ENCODE measurements at places on chromosomes 12 and 14.

- no peak for DNase-seq
Measured at GRCh38 chr12:55716582-55716957, 724 bp downstream of the BLOC1S1 start.

- DNase-seq = no peak
Measured at GRCh38 chr14:73333031-73333430, 95.7 kb downstream of the PAPLN start.

DNA sequence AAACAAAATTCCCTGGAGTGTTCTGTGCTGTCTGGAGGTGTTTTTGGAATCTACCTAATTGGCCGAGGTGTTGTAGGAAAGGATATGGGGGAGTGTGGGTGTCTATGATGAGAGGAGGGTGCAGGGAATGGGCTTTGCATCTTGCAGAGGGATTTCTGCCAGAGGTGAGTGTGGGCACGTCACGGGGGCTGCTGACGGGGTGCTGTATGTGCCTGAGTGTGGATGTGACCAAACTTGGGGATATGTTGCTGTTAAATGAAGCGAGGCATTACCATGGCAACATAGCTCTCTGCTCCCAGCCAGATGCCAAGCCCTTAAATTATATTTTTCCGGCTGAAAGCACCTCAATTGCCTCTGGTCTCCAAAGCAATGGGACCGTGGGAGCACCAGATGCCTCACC lies 44.3 kb upstream of the SPTLC2 start:
- DNase-seq = no peak

DNA sequence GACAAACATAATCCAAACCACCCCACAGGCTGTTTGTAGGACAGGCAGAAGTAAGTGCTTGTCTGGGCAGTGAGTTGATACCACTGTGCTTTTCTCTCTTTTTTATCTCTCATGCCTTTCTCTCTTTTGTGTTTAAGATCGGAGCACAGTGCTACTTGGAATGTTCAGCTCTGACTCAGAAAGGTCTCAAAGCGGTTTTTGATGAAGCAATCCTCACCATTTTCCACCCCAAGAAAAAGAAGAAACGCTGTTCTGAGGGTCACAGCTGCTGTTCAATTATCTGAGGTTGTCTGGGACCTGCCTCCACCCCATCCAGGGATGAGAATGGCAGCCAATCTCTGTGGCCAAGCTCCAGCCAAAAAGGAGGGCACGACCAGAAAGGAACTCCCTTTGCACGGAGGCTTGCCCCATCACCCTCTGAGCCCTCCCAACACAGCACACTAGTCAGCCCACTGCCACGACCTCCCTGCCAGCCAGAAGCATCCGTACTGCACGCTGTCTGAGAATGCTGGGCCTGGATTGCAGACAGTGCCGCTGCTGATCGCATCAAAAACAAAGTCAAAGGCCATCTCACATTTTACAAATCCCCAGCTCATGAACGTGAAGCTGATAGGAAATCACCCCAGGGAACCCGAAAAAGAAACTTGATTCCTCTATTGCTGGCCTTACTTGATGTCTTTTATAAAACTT lies 27.8 kb downstream of the GPHB5 start:
- no peak for DNase-seq

DNA sequence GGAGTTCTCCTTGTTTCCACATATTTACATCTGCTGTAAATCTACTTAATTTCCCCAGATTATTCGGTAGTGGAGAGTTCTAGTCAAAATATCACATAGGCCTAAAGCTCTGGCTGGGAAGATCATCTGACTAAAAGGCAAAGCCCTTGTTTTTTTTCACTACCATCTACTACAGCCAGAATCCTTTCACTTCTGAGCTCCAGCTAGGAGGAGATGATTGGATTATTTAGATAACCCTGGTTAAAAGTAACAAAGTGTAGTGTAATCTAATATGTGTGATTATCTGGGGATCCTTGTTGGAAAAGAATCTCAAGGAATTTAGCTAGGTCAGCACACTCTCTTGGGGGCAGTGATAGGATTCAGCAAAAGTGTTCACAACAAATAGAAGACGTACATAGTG lies 125.4 kb downstream of the DYRK2 start:
- DNase-seq = no peak

GRCh38 chr14:59175404-59175803 lies 13.1 kb upstream of the DAAM1 start:
- DNase-seq = no peak

- DNase-seq = no peak
Measured at GRCh38 chr14:104800015-104800770, 708 bp upstream of the ZBTB42 start.

DNA sequence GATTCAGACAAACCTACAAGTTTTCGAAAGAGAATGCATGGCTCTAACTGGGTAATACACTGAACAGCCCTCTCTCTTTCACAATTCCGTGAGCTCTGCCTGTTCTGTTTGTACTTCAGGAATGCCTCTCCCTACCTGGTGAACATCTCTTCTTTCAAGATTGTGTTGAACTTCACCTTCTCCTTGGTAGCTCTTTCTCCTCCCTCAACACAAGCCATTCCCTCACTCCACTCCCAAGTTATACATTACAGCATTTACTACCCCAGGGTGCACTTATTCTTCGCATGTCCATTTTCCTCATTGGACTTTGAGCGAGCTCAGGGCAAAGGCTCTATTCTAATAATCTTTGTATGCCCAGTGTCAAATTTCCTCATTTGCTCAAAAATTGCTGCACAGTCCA lies 28.3 kb downstream of the NRDE2 start:
- DNase-seq = no peak

GRCh38 chr12:97681612-97682504 lies 219.3 kb downstream of the RMST start:
- no peak for DNase-seq

GRCh38 chr12:6708960-6709394 lies 8.4 kb upstream of the PIANP start:
- DNase-seq = no peak

DNA sequence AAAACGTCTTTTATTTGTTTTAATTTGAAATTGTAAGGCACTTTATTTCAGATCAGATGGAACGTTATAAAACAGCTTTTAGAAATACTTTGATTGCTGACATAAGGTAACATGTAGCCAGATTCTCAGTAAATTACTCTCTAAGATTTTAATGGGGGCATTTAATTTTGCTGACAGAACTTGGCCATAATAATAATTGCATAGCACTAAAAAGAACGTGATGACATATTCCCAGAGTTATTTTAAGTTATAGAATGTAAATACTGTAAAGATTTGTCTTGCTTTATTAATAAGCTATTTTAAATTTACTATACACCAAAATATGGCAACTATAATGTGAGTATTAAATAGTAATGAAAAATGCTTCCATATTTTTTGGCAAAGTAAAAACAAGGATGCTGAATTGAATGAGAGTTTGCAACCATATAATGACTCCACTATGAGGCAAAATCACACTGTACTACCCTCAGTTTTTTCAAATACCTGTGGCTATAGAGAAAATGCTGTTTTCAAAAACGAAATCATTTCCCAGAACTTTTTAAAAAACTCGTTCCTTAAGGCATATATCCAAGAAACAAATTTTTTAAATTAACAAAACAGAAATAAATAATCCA lies 876 bp downstream of the LUM start:
- no peak for DNase-seq

GRCh38 chr14:20970983-20971704 lies 15.9 kb downstream of the RNASE2 start:
- peak; percentile 76 for DNase-seq

GRCh38 chr14:68939893-68940613 lies 39.0 kb downstream of the ACTN1 start:
- peak; percentile 70 for DNase-seq

DNA sequence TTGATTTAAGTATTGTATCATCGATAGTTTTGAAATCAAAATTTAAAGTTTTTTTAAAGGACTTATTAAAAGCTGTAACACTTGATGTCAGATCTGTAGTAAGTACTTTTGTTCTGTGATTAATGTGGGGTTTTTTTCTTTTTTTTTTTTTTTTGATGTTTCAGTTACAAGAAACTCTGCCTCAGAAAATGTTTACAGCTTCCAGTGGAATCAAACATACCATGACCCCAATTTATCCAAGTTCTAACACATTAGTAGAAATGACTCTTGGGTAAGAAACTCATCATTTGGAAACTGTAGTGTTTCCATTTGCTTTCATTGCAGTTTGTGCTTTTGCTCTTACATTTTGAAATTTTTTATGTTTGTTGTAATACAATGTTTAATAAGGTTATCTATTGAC lies 45.6 kb downstream of the TBK1 start:
- no peak for DNase-seq

DNA sequence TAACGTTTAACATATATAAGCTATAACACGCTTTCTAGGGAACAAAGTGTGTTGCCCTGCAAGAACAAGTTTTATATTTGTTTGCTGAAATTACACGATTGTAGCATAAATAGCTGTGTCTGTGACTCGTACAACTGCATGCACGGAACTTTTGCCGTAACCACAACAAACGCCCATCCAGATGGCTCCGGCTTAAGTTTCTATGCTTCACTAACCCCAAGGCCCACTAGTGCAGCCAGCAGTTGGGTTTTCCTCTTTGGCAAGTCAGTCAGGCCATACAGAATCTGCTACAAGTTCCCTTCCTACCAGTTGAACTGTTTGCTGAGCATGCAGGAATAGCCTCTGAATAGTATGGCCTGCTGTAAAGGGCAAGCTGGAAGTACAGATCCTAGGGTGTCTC lies 12.1 kb downstream of the CSRP2 start:
- DNase-seq = no peak

DNA sequence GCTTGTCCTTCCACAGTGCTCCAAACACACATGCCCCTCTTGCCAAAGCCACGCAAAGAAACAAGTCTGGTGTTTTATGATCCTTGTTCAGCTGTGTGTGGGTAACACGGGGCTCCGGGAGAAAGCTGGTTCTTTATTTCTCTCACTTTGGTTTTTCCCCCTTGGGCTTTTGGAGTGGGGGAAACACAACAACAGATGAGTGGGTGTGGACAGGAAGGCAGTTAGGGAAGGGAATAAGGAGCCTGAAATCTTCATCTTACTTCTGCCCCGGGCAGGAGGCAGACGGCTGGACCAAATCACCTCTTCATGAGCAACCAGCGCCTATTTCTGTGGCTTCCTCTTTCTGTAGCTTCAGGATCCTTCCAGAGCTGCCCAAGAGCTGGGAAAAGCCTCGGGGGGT lies 218.5 kb downstream of the PHETA1 start:
- DNase-seq = no peak

DNA sequence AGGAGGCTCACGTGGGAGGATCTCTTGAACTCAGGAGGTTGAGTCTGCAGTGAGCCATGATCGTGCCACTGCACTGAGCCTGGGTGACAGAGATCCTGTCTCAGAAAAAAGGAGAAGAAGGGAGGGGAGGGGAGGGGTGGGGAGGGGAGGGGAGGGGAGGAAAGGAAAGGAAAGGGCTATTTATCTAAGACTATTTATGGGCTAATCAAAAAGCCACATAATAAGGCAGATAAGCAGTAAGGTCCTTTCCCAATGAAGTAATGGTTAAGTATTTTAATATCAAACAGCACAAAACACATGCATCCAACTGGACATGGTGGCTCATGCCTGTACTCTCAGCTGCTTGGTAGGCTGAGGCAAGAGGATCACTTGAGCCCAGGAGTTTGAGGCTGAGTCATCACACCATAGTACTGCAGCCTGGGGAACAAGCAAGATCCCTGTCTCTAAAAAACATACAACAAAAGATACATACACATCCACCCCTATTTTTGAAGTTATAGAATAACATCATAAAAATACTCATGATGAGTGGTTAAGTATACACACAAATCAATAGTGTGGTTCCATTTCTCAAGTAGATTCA lies 9.7 kb downstream of the PAWR start:
- peak; percentile 9 for DNase-seq

DNA sequence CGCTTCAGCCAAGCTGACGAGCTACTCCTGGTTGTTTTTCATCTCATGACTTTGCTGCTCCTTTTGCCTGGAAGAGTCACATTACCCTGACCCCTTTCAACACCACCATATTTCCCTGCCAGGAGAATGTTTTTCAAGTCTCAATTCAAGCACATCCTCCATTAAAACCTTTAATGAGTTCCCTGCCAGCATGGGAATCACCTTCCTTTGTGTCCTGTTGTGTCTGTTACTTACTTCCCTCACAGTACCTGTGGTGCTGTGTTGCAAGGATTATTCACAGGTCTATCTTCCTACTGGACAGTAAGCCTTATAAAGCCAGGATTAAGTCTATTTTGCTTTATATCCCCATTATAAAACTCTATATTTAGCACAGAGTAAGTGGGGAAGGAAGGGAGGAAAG lies 13.6 kb upstream of the SLC35F4 start:
- no peak for DNase-seq

DNA sequence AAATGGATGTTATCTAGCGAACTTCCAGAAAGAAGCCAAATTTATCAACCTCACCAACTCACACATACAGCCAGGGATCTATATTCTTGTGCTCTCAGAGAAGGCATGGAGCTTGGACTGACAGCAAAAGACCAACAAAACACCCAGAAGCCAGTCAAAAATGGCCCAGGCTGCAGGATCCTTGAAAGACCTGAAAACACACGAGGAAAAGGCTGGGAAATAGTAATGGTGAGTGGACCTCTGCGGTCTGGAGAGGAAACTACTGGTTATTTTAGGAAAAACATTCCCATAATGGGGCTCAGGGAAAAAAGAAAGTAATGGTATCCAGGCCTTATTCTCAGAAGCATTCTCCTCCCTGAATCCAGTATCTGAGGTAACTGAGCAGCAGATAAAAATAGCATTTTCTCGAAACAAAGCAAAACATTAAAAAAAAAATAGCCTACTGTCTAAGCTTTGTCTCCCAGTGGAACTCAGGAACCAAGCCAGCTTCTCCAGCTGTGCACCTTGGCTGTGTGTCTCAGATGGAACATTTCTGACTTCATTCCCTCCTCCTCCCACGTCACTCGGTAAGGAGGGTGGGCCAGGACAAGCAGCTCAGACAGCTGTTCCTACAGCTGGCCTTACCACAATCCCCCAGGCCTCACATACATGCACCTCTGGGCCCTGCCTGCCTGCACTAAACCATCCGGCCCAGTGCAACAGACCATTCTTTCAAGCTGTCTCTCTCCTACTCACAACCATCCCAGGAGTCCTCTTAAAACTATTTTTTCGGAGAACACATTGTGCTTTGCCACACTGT lies 249.9 kb downstream of the DAD1 start:
- no peak for DNase-seq

DNA sequence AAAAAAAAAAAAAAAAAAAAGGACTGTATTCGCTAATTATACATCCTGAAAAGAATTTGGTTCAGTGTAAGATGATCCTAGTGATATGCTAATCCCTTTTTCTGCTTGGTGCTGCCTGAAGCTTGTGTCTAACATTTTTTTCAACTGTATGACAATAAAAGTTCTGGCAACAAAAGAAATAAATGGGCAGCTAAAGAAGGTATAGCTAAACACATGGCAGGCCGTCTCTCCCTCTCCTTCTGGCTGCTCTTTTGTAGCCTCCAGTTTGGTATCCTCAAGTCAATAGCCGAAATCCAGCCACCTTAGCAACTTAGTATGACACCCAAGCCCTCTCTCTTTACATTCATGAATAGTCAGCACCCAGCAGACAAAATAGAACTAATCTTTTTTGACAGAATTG lies 198.3 kb upstream of the OTX2 start:
- no peak for DNase-seq

All from SW 1271 (cell line).